ENCODE measurements at places on chromosomes 5 and 9.

GRCh38 chr5:76525956-76526355 lies 97.2 kb downstream of the F2RL2 start:
- H3K27ac ChIP-seq, result no peak overlapping the region
- H3K27me3 ChIP-seq, result no peaks in the 10 kb centered on the region
- H3K4me1 ChIP-seq, result no peaks in the 10 kb centered on the region
- no peak for DNase-seq

- no peak overlapping the region for H3K27ac ChIP-seq
- H3K4me3 ChIP-seq, result no peak overlapping the region
- H3K27me3 ChIP-seq, result no peaks in the 10 kb centered on the region
- H3K36me3 ChIP-seq, result no peaks in the 10 kb centered on the region
- H3K4me1 ChIP-seq, result no peaks in the 10 kb centered on the region
Observed at GRCh38 chr5:37701868-37702267, 138.0 kb downstream of the GDNF start.

DNA sequence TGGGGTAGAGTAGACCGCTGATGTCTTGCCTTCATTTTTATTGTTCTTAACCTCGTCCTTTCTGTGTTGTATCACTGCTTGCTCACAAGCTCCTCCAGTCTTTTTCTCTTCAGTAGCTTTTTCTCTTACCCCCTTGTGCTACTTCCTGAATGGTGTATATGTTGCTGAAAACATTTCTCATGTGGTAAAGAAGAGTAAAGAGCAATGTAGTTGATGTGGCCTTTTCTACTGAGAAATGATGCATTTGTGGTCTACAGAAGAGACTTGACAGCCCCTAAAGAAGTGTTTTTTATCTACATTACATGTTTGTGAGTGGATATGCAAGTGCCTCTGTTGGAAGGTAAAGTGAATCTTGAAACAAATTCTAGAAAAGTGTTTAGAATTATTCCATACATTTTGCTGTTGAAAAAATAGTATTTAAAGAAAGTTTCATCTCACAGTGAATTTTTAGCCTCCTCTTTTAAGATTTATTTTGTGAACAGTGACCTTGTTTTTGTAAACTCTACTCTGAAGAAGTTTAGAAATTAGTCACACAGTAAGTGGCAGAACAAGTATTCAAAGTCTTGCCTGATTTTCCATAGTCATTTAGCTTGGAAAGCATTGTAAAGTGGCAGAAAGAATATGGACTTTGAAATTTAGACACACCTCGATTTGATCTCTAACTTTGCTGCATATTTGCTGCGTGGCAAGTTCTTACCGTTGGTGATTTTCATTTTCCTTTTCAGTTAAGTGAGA lies 17.4 kb downstream of the CDC42SE2 start:
- H3K27me3 ChIP-seq, result no peaks in the 10 kb centered on the region
- peak overlapping the region; percentile 61 for H3K27ac ChIP-seq
- peak; percentile 65 for DNase-seq

DNA sequence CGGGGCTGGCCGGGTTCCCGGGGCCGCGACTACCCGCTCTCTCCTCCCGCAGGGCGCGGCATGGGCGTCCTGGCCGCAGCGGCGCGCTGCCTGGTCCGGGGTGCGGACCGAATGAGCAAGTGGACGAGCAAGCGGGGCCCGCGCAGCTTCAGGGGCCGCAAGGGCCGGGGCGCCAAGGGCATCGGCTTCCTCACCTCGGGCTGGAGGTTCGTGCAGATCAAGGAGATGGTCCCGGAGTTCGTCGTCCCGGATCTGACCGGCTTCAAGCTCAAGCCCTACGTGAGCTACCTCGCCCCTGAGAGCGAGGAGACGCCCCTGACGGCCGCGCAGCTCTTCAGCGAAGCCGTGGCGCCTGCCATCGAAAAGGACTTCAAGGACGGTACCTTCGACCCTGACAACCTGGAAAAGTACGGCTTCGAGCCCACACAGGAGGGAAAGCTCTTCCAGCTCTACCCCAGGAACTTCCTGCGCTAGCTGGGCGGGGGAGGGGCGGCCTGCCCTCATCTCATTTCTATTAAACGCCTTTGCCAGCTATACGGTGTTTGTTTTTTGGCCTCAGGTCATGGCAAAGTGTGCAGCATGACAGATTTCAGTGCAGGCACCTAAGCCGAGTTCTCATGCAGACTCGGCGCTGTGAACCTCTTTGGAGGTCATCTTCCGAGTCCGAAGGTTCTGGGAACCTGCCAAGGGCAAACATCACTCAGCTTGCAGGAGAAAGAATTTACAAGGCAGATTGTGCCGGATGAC lies 516 bp downstream of the MRPL41 start:
- peak overlapping the region; percentile 93 for H3K27ac ChIP-seq
- no peak for DNase-seq
- H3K4me1 ChIP-seq, result peaks cover 8% of the 10 kb centered on the region
- peak overlapping the region; percentile 83 for H3K4me3 ChIP-seq
- no peaks in the 10 kb centered on the region for H3K27me3 ChIP-seq
- H3K36me3 ChIP-seq, result peaks cover 25% of the 10 kb centered on the region

GRCh38 chr5:74322191-74322590 lies 318.3 kb downstream of the ENC1 start:
- no peaks in the 10 kb centered on the region for H3K27me3 ChIP-seq
- H3K27ac ChIP-seq, result no peak overlapping the region

- H3K4me3 ChIP-seq, result no peak overlapping the region
- peaks cover 21% of the 10 kb centered on the region for H3K27me3 ChIP-seq
- H3K36me3 ChIP-seq, result no peaks in the 10 kb centered on the region
- peaks cover 2% of the 10 kb centered on the region for H3K4me1 ChIP-seq
- DNase-seq, result no peak
- no peak overlapping the region for H3K27ac ChIP-seq
Observed at GRCh38 chr5:135112008-135112725, 78.1 kb upstream of the PITX1 start.

DNA sequence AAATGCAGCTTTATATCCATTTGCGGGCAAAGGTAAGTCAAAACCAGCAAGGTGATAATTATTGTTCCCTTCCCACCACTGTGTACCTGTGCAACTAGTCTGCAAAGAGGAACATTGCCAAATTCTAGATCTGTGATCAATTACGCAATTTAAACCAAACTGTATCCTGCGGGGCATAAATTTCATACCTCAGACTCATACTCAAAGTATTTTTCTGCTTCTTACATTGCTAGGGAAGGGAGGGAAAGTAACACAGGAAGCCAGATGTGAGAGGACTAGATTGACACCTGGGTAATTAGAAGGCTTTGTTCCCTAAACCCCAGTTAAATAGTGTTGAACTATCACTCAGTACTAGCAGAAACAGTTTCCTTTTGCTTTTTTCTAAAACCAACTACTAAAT lies 240.2 kb upstream of the ZNF608 start:
- H3K4me1 ChIP-seq, result no peaks in the 10 kb centered on the region
- H3K27ac ChIP-seq, result no peak overlapping the region
- no peak overlapping the region for H3K4me3 ChIP-seq
- no peaks in the 10 kb centered on the region for H3K27me3 ChIP-seq
- DNase-seq, result no peak
- H3K36me3 ChIP-seq, result no peaks in the 10 kb centered on the region

GRCh38 chr5:11304641-11305040 lies 543.6 kb upstream of the DAP start:
- no peaks in the 10 kb centered on the region for H3K4me1 ChIP-seq
- no peaks in the 10 kb centered on the region for H3K27me3 ChIP-seq
- H3K27ac ChIP-seq, result no peak overlapping the region
- no peak overlapping the region for H3K4me3 ChIP-seq

- no peaks in the 10 kb centered on the region for H3K36me3 ChIP-seq
- H3K27me3 ChIP-seq, result no peaks in the 10 kb centered on the region
- no peak for DNase-seq
- H3K4me3 ChIP-seq, result no peak overlapping the region
- H3K27ac ChIP-seq, result no peak overlapping the region
- no peaks in the 10 kb centered on the region for H3K4me1 ChIP-seq
Observed at GRCh38 chr5:153756540-153756939, 266.1 kb downstream of the GRIA1 start.

GRCh38 chr5:76084496-76085242 lies 1.5 kb downstream of the SV2C start:
- no peak for DNase-seq
- no peak overlapping the region for H3K27ac ChIP-seq
- H3K36me3 ChIP-seq, result no peaks in the 10 kb centered on the region
- peaks cover 72% of the 10 kb centered on the region for H3K27me3 ChIP-seq

- no peak for DNase-seq
- no peaks in the 10 kb centered on the region for H3K36me3 ChIP-seq
- H3K4me1 ChIP-seq, result peaks cover 67% of the 10 kb centered on the region
Observed at GRCh38 chr9:133701981-133702797, 36.0 kb downstream of the SARDH start.

DNA sequence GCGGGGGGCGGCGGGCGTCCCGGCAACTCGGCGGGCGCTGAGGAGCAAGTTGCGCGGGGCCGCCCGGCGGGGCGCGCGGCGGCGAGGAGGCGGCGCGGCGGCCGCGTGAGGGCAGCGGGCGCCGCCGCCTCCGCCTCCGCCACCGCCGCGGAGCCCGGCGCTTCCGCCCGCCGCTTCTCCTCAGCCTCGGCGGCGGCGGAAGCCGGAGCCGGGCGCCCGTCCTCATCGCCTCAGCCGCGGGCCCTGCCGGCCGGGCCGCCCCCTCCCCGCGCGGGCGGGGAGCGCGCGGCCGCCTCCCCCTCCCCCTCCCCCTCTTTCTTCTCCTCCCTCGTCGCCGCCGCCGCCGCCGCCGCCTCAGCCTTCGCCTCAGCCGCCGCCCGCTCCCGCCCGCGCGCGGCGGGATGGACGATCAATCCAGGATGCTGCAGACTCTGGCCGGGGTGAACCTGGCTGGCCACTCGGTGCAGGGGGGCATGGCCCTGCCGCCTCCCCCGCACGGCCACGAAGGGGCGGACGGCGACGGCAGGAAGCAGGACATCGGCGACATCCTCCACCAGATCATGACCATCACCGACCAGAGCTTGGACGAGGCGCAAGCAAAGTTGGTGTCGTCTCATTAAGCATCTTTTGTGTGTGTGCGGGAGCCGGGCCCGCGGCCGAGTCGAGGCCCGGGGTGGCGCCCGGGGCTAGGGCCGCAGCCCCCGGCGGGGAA lies at the start of gene PBX3:
TSS of gene PBX3 (plus strand) at position 321 of the 712 bp plus-strand sequence.
- peak within 1 kb of the TSS; percentile 88 for H3K27ac ChIP-seq
- H3K4me3 ChIP-seq, result peak within 1 kb of the TSS; percentile 65
- no peaks in the 10 kb centered on the region for H3K36me3 ChIP-seq
- H3K4me1 ChIP-seq, result peaks cover 10% of the 10 kb centered on the region
- peaks cover 16% of the 10 kb centered on the region for H3K27me3 ChIP-seq

GRCh38 chr9:113620377-113621161 lies 157.0 kb downstream of the RGS3 start:
- no peaks in the 10 kb centered on the region for H3K4me1 ChIP-seq
- H3K4me3 ChIP-seq, result no peak overlapping the region
- peak overlapping the region; percentile 69 for H3K27ac ChIP-seq
- no peaks in the 10 kb centered on the region for H3K36me3 ChIP-seq
- H3K27me3 ChIP-seq, result peaks cover 28% of the 10 kb centered on the region
- no peak for DNase-seq

- H3K27me3 ChIP-seq, result no peaks in the 10 kb centered on the region
- H3K4me3 ChIP-seq, result no peak overlapping the region
- no peak overlapping the region for H3K27ac ChIP-seq
- H3K36me3 ChIP-seq, result no peaks in the 10 kb centered on the region
- H3K4me1 ChIP-seq, result peaks cover 20% of the 10 kb centered on the region
Observed at GRCh38 chr5:95836544-95836943, 14.0 kb upstream of the GLRX start.

DNA sequence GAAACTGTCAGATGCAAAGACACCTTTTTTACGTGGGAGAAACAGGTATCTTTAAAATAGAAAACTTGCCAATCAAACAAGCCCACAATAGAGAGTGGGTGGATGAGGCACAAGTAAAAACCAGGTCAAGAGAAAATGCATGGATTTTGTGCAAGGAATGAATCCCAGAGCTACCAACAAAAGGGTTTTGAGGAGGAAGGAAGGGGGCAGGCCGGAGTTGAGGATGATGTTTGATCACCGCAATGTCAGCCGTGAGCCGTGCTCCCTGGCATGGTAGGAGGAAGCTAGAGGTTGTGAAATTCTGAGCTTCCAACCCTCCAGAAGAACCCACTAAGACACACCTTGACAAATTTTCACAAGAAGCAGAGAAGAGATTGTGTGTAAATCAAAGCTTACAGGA lies 53.2 kb downstream of the HRH2 start:
- no peak for DNase-seq
- no peaks in the 10 kb centered on the region for H3K27me3 ChIP-seq
- no peak overlapping the region for H3K4me3 ChIP-seq
- H3K36me3 ChIP-seq, result peaks cover 20% of the 10 kb centered on the region
- H3K27ac ChIP-seq, result no peak overlapping the region
- H3K4me1 ChIP-seq, result no peaks in the 10 kb centered on the region

DNA sequence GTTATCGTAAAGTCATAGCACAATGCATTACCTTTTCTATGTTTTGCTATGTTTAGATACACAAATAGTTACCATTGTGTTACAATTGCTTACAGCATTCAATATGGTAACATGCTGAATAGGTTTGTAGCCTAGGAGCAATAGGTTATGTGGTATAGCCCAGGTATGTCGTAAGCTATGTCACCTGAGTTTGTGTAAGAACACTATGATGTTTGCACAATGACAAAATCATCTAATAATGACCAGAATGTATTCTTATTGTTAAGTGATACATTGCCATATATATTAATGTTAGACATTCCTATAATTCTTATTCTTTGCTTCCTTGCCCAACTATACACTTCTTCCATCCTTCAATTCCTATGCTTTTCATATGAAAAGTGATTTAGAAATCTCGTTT lies 18.2 kb upstream of the DAB2 start:
- no peak for DNase-seq
- no peak overlapping the region for H3K4me3 ChIP-seq
- H3K4me1 ChIP-seq, result no peaks in the 10 kb centered on the region
- no peak overlapping the region for H3K27ac ChIP-seq
- H3K36me3 ChIP-seq, result no peaks in the 10 kb centered on the region

DNA sequence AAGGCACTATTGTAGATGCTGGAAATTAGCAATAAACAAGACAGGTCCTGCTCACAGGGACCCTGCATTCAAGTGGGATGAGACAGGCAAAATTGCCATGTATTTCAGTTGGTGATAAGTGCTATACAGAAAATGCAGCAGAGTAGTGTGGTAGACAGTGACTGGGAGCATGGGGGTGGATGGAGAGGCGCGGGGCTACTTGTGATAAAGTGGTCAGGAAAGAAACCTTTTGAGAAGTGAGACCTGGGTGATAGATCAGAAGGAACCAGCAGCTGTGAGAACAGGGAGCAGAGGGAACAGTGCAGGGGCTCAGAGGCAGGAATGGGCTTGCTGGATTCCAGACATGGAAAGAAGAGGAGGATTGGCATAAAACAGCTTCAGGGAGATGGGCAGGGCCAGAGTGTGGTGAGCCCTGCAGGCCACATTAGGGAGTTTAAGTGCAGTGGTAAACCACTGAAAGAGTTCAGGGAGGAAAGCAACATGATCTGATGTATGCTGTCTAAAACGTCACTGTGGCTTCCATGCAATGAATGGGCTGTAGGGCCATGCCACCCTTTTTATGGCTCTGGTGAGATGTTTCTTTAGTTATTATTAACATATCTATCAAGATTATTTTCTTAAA lies 7.3 kb downstream of the CRHBP start:
- H3K4me3 ChIP-seq, result no peak overlapping the region
- no peaks in the 10 kb centered on the region for H3K36me3 ChIP-seq
- DNase-seq, result no peak
- no peak overlapping the region for H3K27ac ChIP-seq
- no peaks in the 10 kb centered on the region for H3K4me1 ChIP-seq
- peaks cover 5% of the 10 kb centered on the region for H3K27me3 ChIP-seq

All from thymus (tissue), 14 donors.